ENCODE measurements at places on chromosomes 12 and 14.

- no peaks in the 10 kb centered on the region for H3K36me3 ChIP-seq
- no peak overlapping the region for H3K4me3 ChIP-seq
- H3K27ac ChIP-seq = no peak overlapping the region
- no peaks in the 10 kb centered on the region for H3K27me3 ChIP-seq
Measured at GRCh38 chr12:55861871-55862270, 19.1 kb upstream of the MMP19 start.

GRCh38 chr14:22800346-22800745, 14.9 kb downstream of the SLC7A7 start:
- no peak overlapping the region for H3K4me3 ChIP-seq
- DNase-seq = no peak
- no peaks in the 10 kb centered on the region for H3K4me1 ChIP-seq
- no peaks in the 10 kb centered on the region for H3K36me3 ChIP-seq
- H3K27me3 ChIP-seq = no peaks in the 10 kb centered on the region
- no peak overlapping the region for H3K27ac ChIP-seq

DNA sequence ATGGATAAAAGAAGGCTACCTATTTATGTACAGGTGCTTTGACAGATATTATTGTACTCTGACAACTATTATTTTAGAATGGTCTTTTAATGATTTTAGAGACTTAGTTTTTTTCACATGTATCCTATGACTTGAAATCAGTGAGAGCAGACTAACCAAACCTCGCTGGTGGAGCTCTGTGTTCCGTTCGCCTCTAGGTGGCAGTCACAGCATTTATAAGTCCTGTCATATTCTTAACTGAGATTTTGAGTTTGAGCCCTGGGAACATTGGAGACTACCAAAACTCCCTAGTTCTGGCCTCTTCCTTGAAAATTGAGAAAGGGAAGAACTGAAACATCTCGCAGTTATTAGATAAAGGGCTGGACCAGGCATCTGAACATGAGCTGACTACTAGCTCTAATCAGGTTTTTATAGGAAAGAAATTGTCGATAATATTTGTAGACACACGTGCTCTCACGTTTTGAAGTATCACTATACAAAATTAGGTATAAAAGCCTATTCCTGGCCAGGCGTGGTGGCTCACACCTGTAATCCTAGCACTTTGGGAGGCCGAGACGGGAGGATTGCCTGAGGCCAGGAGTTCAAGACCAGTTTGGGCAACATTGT, 48.3 kb downstream of the TTLL5 start:
- no peaks in the 10 kb centered on the region for H3K27me3 ChIP-seq
- DNase-seq = no peak
- H3K27ac ChIP-seq = no peak overlapping the region
- peaks cover 45% of the 10 kb centered on the region for H3K36me3 ChIP-seq

- no peak overlapping the region for H3K4me3 ChIP-seq
- H3K4me1 ChIP-seq = no peaks in the 10 kb centered on the region
- no peak for DNase-seq
- H3K36me3 ChIP-seq = no peaks in the 10 kb centered on the region
- no peak overlapping the region for H3K27ac ChIP-seq
Measured at GRCh38 chr12:13959131-13959723, 22.2 kb downstream of the GRIN2B start.

- no peaks in the 10 kb centered on the region for H3K27me3 ChIP-seq
- H3K36me3 ChIP-seq = no peaks in the 10 kb centered on the region
- H3K4me3 ChIP-seq = no peak overlapping the region
Measured at GRCh38 chr14:79825046-79825521, 386.2 kb downstream of the DIO2 start.

DNA sequence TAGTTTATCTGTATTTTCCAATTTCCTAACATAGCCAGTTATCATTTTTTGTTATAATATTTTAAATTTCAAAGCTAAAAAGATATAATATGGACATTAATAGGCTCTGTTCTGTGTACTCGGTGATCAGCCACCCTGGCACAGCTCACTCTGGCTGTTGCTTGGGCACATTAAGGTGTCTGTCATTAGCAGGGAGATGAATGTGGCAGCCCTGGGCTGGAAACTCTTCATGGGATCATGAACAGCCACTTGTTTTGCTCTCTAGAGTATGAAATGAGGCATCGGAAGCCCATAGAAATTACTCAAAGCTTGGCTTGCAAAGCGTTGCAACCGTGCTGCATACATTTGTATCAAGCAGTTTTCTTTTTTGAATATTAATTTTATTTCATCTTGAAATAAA, 233.2 kb downstream of the DACT1 start:
- no peaks in the 10 kb centered on the region for H3K27me3 ChIP-seq
- H3K27ac ChIP-seq = no peak overlapping the region
- no peaks in the 10 kb centered on the region for H3K4me1 ChIP-seq
- H3K4me3 ChIP-seq = no peak overlapping the region

DNA sequence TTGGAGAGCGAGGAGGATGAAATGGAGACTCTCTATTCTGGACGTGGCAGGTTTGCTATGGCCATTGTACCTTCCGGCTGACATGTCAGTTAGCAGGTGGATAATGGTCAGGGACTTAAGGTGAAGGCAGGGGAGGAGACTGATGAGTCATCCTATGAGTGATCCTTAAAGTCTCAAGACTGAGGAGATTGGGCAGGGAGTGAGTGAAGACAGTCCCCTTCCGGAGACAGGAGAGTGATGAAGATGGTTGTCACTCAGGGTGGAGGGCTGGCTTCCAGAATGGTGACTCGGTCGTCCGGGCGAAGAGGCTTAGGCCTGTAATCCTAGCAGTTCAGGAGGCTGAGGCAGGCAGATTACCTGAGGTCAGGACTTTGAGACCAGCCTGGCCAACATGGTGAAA, 49.8 kb upstream of the CCDC63 start:
- H3K27ac ChIP-seq = no peak overlapping the region
- no peak overlapping the region for H3K4me3 ChIP-seq
- H3K27me3 ChIP-seq = no peaks in the 10 kb centered on the region
- H3K4me1 ChIP-seq = no peaks in the 10 kb centered on the region
- no peaks in the 10 kb centered on the region for H3K36me3 ChIP-seq

DNA sequence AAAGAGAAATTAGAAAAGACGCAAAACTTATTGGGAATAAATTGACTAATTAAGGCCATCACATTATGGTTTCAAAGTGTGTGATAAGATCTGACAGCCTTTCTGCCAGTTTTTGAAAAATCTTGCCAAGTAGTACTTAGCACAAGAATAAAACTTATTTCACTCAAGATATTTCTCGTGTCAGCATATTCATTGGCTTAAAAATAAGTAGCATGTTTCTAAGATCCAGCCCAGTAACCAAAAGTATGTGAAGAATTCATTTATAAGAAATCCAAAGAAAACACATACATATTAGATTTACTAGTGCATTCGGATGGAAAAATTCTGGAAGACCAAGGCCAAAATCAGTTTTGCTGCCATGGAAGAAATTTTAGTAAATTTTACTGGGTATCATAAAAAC, 1135.0 kb downstream of the GALC start:
- DNase-seq = no peak
- H3K36me3 ChIP-seq = no peaks in the 10 kb centered on the region
- no peak overlapping the region for H3K27ac ChIP-seq
- H3K4me1 ChIP-seq = no peaks in the 10 kb centered on the region

DNA sequence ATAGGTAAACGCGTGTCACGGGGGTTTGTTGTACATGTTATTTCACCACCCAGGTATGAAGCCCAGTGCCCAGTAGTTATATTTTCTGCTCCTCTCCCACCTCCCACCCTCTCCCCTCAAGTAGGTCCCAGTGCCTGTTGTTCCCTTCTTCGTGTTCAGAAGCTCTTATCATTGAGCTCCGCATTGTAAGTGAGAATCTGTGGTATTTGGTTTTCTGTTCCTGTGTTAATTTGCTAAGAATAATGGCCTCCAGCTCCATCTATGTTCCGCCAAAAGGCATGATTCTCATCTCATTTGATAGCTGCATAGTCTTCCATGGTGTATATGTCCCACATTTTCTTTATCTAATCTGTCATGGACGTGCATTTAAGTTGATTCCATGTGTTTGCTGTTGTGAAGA, 6.9 kb upstream of the GPRC5D start:
- H3K27ac ChIP-seq = no peak overlapping the region
- DNase-seq = no peak
- H3K4me3 ChIP-seq = no peak overlapping the region
- no peaks in the 10 kb centered on the region for H3K36me3 ChIP-seq

DNA sequence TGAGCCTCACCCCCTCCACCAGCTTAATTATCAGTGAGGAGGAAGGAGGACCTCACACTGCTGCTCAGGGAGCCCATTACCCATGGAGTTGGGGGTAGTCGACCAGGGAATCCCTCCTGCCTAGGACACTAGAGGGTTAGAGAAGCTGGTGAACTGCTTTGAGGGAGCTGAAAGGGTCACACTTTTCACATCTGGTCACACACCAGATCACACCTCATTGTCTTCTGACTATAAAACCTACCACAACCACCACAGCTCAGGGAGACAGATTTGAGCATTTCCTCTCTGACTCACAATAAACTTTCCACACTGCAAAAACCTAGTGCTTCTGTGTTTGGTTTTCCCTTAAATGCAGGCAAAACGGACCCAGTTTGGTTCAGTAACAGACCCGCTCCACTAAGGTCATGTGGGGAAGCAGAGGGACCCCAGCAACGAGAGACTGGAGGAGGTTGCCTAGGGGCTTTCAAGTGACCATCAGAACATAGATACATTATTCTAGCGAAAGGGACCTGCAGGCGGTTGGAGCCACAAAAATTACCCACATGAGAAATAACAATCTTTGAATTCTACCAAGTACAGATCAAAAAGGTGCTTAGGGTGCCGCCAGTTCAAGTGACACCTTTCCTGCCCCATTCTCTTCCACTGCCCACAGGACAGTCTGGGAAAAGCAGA, 151.4 kb upstream of the AVPR1A start:
- no peaks in the 10 kb centered on the region for H3K4me1 ChIP-seq
- H3K36me3 ChIP-seq = no peaks in the 10 kb centered on the region
- DNase-seq = no peak
- H3K27me3 ChIP-seq = peaks cover 8% of the 10 kb centered on the region
- no peak overlapping the region for H3K27ac ChIP-seq
- H3K4me3 ChIP-seq = no peak overlapping the region

GRCh38 chr12:46071769-46072624, 81.6 kb upstream of the SCAF11 start:
- peaks cover 6% of the 10 kb centered on the region for H3K4me1 ChIP-seq
- no peaks in the 10 kb centered on the region for H3K27me3 ChIP-seq
- DNase-seq = no peak

GRCh38 chr12:6323340-6323994, 13.0 kb downstream of the PLEKHG6 start:
- peak overlapping the region; percentile 45 for H3K27ac ChIP-seq
- DNase-seq = no peak
- no peak overlapping the region for H3K4me3 ChIP-seq
- H3K27me3 ChIP-seq = no peaks in the 10 kb centered on the region
- peaks cover 9% of the 10 kb centered on the region for H3K4me1 ChIP-seq

DNA sequence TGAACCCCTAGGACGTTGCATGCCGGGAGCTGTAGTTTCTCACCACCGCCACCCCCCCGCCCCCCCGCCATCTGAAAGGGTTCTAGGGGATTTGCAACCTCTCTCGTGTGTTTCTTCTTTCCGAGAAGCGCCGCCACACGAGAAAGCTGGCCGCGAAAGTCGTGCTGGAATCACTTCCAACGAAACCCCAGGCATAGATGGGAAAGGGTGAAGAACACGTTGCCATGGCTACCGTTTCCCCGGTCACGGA, 501 bp upstream of the HSP90B1 start:
- peaks cover 44% of the 10 kb centered on the region for H3K36me3 ChIP-seq
- H3K4me1 ChIP-seq = peaks cover 31% of the 10 kb centered on the region
- no peak for DNase-seq
- peak overlapping the region; percentile 58 for H3K27ac ChIP-seq
- H3K4me3 ChIP-seq = peak overlapping the region; percentile 51
- H3K27me3 ChIP-seq = no peaks in the 10 kb centered on the region
